ENCODE measurements at places on chromosomes 2 and 18.

DNA sequence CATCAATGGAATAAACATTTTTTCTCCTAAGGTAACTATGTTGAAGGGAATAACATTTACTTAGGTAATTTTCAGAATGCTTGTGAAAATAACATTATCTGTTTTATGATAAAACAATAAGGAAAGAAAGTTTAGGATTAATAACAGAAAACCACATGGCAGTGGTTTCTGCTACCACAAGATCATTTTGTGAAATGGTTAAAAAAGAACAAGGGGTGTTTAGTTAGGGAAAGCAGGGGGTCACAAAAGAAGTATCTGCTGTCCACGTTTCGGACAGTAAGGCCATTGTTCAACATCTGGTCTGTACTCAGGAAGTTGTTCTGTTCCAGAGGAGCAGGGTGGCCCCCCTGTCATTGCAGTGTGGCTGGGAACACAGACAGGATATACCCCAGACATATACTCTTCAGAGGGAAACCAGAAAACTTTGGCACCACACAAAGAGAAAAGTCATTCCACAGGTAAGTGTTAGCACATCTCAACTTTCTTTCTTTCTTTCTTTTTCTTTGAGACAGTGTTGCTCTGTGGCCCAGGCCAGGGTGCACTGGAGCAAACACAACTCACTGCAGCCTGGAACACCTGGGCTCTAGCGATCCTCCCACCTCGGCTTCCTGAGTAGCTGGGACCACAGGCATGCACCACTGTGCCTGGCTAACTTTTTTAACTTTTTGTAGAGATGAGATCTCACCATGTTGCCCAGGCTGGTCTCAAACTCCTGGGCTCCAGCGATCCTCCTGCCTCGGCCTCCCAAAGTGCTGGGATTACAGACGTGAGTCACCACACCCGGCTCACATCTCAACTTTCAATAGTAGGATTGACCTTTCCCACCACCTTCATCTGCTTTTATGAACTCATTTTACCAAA, 14.8 kb upstream of the ARL5A start:
- DNase-seq = no peak

DNA sequence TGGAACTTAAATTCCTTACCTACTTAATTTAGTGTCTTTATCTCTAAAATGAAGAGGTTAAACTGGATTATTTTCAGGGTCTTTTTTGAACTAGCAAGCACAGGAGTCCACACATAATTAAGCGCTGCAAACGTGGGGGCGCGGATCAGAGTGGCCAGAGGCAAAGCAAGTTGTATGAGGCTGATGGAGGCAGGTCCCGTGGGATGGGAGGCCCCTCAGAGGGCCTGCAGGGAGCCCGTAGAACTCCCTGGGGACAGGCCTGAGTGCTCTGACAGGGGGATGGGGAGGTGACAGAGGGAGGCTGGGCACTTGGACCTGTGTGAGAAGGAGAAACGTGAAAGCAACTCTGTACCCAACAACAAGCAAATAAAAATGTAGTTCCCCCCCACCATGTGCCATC, 177.8 kb downstream of the ACKR3 start:
- DNase-seq = no peak

- no peak for DNase-seq
These were observed at the start of gene ASXL3 for GRCh38 chr18:33577685-33578517. TSS of gene ASXL3 (plus strand) at chr18:33578219. CDS start at chr18:33578632, 413 bp downstream.

- no peak for DNase-seq
These were observed 93.5 kb upstream of the STK39 start for GRCh38 chr2:168340931-168341330.

DNA sequence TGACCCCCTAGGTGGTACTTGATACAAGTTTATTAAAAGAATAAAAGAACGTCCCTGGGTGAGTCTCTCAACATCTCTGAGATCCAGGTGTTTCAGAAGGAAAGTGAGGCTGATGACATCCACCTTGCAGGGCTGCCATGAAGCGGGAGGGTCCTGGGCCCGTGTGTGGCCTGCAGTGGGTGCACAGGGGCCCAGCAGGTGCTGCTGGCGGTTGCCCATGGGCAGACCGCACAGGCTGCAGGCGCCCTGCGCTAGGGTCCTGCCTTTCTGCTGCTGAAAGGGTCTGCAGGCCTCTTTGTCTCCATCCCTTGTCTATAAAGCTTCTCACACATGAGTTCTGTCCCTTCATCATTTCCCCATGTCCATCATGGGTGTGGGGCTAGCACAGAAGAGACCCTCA, 247.0 kb downstream of the TFCP2L1 start:
- no peak for DNase-seq

GRCh38 chr18:26504831-26505230, 43.5 kb downstream of the KCTD1 start:
- DNase-seq = no peak

DNA sequence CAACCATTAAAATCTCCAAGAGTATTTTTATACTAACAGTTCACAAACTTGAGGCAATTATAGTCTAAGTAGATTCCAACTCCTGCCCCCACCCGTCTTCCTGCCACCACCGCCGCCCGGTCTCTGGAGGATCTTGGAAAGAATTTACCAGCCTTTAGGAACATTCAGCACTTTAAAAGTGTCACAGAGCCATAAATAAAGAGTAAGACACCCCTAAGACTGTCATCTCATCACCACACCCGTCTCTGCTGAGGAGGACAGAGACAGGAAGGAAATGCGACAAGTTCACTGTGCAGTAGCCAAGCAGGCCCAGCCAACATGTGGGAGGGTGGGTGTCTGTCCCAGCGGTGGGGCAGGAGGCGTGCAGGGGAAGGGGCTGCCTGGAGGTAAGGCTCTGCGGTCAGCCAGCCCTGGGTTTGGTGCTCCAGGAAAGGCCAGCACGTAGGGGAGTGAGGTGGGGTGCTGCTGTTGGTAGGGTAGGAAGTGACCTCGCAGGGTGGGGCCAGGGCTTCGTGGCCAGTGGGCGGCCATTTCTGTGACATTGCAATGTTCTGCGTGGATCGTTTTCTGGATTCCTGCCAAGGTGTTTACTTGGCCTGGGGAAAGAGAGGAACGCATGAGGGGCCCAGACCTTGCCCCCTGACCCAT, 111.6 kb downstream of the FAM210A start:
- peak; percentile 52 for DNase-seq

DNA sequence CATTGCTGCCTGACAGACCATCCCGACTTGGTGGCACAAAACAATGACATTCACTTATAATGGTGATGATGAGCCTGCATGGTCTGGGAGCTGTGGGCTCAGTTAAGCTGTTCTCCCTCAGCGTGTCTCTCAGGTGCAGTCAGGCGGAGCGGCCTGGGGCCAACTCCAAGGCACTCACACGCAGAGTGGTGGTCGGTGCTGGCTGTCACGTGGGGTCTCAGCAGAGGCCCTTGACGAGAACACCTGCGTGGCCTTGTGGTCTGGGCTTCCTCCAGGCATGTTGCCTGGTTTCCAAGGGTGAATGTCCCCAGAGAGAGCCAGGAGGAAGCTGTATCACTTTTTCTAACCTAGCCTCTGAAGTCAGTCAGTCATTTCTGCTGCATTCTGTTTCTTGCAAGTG, 29.8 kb downstream of the ARMC9 start:
- no peak for DNase-seq

GRCh38 chr2:160703648-160704585, 210.3 kb upstream of the RBMS1 start:
- DNase-seq = peak; percentile 53

GRCh38 chr18:3453540-3454364, 3.8 kb downstream of the TGIF1 start:
- DNase-seq = peak; percentile 41

DNA sequence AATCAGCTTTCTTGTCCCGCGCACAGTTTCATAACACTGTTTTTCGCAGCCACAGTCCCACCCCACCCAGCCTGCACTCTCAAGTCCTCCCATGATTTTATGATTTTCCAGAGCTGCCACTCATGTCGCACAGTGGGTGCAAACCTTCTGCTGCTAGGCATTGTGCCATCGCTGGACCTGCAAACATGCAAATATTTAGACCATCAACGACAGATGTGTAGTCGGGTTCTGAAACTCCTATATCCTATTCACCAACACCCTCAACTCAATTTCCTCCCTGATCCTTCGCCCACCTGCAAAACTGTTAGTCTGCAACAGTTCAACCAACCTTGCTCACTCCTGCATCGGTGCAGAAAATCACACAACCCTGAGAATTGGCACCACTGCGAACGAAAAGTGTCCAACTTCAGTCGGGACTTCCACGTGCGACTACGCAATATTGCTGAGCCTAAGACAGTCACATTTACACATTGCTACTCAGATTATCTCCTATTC, 871 bp upstream of the ALS2 start:
- no peak for DNase-seq

- no peak for DNase-seq
These were observed 3.3 kb downstream of the KATNAL2 start for GRCh38 chr18:46920653-46921052.

- no peak for DNase-seq
These were observed 110.6 kb downstream of the C2orf74 start for GRCh38 chr2:61272421-61273070.

DNA sequence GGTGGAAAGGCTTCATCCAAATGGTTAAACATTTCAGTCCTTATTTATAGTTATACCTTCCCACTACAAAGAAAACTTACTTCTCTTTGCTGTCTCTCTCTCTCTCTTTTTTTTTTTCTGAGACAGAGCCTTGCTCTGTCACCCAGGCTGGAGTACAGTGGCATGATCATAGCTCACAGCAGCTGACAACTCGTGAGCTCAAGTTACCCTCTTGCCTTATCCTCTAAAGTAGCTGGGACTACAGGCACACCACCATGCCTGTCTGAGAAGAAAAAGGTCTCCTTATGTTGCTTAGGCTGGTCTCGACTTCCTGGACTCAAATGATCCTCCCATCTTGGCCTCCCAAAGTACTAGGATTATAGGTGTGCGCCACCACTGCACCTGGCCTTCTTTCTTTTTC, 32.3 kb upstream of the OLA1 start:
- DNase-seq = no peak

DNA sequence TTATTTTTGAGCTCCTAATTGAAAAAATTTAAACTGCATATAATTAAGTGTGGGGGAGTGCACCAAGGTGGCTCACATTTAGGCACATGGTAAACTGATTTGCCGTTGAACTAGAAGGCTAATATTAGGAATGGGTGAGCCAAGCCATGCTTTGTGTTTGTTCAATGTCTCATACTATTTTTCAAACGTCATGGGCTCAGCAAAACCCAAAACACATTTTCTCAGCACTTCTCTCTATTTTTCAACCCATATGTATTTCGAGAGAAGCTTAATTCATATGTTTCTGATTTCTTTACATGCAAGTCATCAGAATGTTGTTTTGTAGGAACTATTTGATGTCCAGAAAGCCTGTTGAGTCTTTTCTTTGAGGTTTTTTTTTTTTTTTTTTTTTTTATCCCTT, 291.2 kb downstream of the TCF4 start:
- no peak for DNase-seq

DNA sequence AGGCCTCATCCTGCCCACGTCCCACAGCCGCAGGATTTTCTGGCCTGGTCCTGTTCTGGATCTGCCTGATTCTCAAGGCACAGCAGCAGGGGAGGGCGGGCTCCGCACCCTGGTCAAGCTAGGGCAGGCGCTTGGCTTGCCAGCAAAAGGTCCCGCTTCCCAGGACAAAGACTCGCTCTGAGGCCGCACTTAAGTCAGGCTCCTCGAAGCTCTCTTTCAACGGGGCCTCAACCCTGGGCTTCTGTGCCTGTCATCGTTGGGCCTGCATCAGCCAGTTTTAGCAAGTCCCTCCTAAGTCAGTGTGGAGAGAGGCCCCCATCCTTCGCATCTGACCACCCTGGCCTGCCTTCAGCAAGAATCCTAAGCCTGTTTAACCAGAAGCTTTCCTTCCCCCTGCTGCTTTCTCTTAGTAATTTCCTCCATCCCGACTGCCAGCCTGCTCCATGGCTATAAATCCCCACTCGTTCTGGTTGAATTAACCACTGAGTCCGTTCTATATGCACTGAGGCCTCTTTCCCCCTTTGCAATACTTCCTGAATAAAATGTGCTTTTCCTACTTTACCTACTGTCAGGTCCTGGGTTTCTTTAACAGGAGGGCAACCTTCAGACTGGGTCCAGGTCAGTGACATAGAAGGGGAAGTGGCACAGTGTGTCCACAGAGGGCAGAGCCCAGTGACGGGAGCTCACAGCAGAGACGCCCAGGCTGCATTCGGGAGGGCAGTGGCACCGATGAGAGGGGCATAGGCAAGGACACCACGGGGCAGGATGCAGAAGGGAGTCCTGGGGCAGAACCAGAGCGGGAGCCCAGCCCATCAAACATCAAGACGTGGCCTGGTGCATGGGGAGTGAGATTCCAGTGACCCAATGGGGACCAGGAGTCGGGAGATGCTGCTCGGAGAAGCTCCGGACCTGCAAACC, 62.7 kb downstream of the SP110 start:
- DNase-seq = no peak

GRCh38 chr2:174874085-174874484, 109.8 kb upstream of the CHRNA1 start:
- DNase-seq = no peak

DNA sequence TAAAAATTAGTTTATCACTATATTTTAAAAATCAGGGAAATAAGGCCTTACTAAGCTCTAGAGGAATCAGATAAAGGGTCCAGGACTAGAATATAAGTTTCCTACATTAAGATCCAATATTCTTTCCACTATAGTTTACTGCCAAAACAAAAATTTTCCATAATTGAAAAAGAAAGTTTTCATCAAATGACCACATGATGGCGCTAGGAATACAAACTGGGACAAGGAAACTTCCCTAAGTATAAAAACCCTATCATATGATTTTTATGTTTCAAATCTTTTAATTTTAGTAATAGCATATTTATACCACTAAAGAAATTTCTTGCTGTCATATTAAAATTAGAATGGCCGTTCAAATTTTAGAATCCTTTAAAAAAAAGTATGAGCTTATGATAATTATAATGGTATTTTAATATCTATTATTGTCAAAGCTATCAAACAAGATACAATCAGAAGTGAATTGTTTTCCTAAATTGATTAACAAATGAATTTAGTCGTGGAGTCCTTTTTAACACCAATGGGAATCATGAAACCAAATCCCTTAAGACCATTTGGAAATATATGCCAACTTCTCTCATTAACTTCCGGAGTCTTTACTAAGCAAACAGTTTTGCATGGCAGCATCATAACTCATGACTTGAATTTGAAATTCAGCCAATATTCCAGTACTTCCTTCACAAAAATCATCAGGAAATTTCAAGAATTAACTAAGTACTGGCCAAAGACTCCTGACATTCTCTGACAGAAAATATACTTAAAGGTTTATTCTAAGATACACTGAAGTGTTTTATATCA, 70.3 kb downstream of the SCN1A start:
- no peak for DNase-seq

- DNase-seq = no peak
These were observed 121.0 kb downstream of the SNTG2 start for GRCh38 chr2:1071650-1072049.

GRCh38 chr2:134230885-134231284, 23.0 kb upstream of the MGAT5 start:
- DNase-seq = no peak

DNA sequence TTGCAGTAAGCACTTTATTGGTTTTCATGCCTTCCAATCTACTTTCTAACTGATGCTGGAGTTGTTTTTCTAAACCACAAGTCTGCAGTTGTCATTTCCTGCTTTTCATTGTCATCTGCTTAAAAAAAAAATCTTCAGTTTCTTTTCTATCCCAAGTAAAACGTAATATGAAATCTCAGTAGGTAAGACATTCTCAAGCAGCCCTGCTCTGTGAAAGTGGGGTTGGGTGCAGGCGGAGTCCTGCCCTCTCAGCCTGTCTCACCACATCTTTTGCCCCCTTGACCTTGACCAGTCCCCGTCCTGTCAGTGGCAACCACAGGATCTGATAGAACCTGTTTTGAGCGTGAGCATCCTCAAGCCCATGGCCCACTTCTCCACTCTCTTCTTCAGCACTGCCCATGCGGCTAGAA, 80.0 kb upstream of the CPO start:
- peak; percentile 36 for DNase-seq
